ENCODE measurements at places on chromosomes 4 and X.
A peak's percentile ranks its signal among the peaks of the same experiment; 100 is the strongest.

DNA sequence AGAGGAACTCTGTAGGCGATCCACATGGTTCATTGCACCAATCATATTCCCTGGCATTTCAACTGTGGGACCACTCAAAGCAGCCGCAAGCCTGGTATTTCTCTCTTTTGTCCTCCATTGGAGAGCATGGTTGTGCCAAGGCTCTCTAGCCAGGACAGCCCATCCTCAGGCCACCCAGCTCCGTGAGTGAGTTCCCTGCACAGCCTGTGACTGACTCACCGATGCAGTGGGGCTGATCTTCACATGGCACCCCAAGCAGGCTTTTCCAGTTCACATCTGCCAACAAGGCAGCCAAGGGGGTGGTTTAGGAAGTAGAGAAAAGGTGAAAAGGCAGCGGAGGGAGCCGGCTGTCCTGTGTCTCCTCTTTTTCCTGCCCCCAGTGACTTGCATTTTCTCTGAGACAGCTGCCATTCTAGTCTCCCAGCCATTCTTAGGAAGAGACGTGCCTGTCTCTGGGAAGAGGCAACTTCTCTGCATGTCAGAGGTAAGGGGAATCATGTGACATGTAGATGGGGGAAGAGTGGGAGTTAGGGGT, 69.2 kb downstream of the MID1IP1 start:
- no peak for DNase-seq

- no peak for DNase-seq
Measured at GRCh38 chr4:64857815-64858214, 448.6 kb upstream of the TECRL start.

DNA sequence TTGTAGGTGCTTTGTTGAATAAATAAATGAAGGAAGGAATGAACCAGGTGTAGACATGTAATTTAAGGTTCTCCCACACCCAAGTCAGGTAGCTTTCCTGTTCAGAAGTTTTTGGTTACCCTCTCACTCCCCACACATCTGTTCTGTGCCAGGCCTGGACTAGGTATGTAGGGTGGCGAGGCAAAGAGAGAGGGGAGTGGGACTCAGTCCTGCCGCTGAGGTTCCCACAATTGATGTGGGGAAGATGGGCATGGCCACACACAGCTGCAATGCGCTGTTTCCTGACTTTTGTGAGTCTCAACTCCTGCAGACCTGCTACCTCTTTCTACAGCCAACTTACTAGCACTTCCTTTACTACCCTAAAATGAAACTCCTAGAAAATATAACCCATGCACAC, 88.9 kb downstream of the RTL5 start:
- DNase-seq: no peak

DNA sequence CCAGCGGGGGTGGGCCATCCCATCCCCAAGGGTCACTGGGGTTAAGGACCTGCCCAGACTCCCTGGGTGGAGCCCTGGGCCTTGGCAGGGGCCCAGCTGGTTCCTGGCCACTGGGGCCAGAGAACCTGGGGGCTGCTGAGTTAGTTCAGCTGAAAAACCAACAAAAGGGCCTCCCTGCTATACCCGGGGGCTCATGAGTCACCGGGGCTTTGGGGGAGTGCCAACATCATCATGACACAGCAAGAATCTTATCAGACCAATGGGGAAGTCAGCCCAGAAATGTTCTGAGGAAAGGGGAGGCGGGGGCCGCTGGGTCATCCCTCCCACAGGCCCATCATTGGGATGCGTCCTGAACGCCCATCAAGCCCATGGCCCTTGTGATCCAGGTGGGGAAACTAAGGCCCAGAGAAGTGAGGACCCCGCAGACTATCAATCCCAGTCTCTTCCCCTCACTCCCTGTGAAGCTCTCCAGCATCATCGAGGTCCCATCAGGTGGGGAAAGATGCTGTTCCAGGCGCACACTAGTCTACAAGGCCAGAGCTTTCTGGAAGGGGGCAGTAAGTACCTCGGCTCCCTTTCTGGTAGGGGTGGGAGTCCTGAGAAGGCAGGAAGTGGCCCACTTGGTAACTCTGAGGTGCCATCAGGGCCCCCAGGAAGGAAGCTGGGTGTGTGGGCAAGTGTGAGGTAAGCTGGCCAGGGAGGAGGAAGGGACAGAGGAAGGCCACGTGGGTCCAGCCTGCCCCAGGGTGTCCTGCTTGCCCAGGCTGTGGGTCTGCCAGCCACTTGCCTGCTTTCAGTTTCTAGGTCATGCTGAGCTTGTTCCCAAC, 4.5 kb downstream of the G6PD start:
- DNase-seq: no peak

- no peak for DNase-seq
Measured at GRCh38 chr4:76641758-76642157, 206.7 kb downstream of the SHROOM3 start.

DNA sequence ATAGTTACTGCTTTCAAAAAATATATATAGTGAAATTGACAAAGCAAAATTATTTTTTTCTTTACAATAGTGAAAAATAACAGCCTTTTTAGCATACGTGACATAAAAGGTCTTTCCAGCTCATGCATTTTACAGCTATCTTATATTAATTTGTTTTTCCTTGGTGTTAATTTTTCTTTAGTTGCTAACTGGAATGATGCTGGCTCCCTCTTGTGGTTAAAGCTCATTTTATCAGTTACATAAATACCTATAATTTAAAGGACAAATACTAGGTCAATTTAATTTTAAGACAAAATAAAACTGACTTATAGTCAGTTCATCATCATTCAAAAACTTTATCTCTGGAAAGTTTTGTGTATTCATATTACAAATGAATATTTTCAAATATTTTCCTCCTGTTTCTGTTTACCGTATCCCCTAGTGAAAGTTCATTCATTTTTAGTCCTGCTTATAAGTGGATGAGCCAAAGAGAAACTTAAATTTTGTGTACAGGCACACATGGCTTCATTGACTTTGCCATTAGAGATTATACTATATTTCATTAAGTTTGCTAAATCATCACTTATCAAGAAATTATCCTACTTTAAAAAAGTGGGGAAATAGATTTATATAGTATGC, 9.9 kb upstream of the ANAPC4 start:
- no peak for DNase-seq

DNA sequence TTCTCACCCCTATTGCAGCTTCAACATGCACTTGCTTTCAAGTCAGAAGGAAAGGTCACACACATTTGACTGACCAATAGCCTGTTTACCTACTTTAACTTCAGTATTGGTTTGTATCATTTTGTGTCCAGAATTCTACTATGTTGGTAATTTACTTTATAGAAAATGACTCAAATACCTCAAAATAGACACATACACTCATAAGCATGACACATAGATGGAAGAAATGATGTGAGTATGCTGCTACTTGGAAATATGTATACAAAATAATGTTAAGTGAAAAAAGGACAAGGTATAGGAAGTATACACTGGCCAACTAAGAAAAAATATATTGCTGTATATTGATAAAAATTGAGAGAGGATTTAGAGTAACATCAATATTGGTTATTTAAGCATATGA, 98.8 kb upstream of the CASK start:
- no peak for DNase-seq

DNA sequence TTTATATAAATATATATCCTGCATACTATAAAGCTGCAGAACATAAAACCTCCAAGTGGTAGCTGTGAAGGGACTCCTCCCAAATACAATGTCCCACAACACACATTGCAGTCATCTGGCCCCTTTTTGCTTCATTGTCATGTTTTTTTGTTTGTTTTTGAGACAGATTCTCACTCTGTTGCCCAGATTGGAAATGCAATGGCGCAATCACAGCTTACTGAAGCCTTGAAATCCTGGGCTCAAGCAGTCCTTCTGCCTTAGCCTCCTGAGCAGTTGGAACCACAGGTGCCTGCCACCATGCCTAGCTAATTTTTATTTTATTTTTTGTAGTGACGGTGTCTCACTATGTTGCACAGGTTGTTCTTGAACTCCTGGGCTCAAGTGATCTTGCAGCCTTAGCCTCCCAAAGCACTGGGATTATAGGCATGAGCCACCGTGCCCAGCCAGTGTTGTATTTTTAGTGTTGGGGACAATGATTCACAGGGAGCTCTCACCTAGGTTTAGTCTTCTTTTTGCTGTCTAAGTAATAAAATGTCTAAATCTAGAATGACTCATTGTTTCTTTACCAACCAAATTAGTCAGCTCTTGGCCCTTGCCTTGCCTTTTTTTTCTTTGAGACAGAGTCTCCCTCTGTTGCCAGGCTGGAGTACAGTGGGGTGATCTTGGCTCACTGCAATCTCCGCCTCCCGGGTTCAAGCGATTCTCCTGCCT, 24.0 kb upstream of the XIAP start:
- no peak for DNase-seq

DNA sequence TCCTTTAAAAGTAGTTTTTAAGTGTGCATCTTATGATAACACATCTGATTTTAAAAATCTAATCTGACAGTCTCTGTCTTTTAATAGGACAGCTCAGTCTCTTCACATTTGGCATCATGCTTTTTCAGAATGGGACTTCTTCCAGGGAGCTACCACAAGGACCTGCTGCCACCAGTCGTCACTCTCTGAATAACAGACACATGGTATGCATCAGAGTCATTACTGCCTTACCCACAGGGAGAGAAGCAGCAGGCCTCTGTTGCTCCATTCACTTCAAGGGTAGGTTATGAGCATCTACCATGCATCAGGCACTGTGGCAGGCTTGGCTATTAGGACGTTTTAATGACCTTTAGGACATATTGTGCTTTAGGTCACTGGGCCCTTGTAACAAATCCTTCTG, 50.0 kb upstream of the AFAP1 start:
- no peak for DNase-seq

DNA sequence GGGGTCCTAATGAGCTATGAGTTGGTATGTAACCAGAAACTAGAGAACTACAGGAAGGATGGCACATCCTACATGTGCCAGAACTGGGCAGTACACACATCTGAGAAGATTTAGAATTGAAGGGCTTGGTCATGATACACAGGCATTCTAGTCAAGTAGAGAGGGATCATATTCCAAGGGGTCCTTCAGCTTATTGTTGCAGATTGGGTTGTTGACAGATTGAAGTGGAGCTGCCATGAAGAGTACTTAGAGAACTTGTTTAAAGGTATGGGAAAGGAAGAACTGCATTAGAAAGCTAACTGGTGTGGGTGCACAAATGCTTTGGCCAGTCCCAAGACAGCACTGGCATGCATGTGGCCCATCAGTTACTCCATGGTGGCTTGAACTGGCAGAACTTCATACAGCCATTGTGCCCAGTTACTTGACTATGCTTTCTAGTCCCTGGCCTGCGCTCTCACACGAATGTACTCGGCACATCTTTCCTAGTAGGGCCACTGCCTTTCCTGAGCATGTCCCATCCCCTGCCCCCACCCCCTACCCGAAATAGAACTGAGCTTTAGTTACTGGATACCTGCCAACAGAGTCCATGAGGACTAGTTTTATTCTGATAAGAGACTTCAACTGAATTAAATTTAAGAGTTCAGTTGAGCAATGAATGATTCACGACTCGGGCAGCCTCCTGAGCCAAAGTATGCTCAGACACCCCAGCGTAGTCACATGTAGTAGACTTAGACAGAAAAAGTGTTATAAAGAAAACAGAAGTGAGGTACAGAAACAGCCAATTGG, 64.0 kb downstream of the CCNG2 start:
- DNase-seq: no peak

DNA sequence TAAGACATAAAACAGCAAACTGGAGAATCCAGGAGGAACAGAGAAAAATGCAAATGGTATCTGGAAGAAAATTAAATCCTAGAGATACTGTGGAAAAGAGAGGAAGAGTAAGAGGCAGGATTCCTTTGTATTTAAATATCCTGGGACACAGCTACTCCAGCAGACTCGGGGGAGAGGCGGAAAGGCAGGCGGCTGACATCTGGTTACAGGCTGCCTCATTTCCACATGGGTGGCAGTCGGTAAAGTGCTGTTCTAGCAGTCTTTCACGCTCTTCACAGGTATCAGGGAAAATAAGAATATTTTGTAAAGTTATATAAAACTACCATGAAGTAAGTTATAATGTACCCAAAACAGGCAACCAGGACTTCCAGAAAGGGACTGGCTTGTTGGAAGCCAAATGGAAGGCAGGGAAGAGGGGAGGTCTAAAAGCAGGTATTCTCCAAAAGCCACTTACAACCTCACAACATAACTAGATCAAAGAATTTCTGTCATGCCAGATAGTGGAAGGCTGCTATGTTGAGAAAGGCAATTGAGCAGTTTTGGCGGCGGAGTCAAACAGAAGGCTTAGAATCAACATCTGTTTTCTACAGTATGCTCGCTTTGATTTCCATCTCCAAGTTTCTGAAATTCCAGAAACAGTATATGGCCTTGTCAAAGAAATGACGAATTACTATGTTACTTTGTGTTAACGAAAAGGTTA, 1.3 kb upstream of the TIGD2 start:
- no peak for DNase-seq

DNA sequence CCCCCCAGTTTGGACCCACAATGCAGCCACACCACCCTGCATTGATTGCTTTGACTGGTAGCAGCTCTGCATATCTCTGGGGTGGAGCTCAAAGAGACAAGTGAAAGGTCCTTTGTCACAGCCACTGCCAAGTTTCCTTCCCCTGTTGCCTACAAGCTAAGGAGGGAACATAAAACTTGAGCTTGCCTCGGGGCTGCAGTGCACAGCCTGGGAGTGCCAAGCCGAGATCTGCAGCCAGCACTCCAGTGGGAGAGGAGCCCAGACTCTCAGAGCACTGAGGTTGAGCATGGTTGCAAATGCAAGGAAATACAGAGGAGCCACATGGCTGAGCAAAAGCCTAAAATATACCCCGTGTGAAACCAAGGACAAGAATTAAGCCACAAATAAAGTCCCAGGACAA, 142.2 kb downstream of the DKK2 start:
- DNase-seq: no peak

DNA sequence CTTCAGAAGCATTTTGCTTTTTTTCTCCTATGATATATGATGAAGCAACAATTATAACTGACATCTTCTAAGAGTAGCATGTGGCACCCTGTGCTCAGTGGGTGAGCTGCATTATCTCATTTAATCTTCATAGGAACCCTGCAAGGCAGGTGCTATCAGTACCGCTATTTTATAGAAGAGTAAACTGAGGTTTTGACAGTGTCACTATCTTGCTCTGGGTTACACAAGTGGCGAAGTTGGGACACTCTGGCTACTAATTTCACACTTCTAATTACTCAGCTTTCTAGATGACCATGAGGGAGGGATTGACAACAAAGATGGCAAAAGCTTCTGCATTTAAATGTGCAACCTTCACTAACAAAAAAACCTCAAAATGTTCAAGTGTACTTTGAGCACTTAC, 76.9 kb upstream of the CAMK2D start:
- no peak for DNase-seq

- DNase-seq: no peak
Measured at GRCh38 chr4:8373973-8374545, 66.5 kb downstream of the ACOX3 start.

DNA sequence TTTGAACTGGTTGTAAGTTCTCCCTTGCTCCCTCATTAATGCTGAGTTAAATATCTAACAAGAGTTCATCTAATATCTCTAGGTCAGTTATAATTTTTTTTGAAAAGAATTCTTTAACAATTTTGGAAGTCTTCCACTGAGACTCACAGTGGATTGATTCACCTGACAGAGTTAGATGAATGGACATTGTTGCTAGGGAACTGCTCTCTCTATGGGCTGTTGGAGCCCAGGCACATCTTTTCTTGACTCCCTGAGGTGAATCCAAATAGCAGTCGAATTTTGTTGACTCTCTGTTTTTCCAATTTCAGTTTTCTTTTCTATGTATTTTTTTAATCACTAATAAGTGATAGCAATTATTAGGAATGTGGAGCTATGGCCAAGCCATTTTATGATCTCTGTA, 996.1 kb upstream of the PABPC4L start:
- no peak for DNase-seq

- DNase-seq: no peak
Measured at GRCh38 chr4:150002561-150002960, 75.7 kb upstream of the DCLK2 start.

GRCh38 chr4:168131196-168131595, 38.9 kb downstream of the ANXA10 start:
- DNase-seq: no peak

GRCh38 chr4:107519053-107519452, 201.0 kb downstream of the PAPSS1 start:
- DNase-seq: peak; percentile 36
